ENCODE measurements at places on chromosomes 6 and 20.

GRCh38 chr6:168746643-168747042, 305.7 kb downstream of the SMOC2 start:
- DNase-seq = no peak

DNA sequence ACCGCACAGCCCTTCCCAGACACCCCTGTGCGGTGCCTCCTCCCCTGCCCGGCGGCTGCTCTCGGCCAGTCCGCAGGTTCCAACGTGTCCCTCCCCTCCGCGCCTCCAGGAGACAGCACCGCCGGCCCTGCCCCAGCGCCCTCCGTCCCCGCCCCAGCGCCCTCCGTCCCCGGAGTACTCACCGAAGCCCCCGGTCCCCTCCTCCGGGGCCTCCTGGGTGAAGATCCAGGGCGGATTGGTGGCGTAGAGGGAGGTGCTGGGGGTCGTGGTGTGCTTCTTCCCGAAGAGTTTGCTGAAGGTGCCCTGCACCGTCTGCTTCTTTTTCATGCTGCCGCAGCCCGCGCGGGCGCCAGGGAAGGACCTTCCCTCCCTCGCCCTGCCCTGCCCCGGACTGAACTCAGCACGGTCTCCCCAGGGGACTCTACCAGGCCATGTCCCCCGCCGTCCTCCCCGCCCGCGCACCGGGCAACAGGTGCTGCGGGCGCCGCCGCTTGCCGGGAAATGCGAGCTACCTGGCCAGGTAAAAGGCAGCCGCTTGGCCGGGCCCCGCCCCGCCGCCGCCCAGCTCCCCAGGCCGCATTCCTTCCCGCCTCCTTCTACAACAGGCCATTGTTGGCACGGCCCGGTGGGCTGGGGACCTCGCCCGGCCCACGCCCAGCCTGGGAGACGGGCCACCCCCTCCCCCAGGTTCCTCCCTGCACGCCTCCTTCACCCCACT, at the start of gene C6orf132:
C6orf132 (minus strand) TSS at position 503 of the 718 bp plus-strand sequence; CDS start at position 327, 176 bp downstream.
- no peak for DNase-seq

- no peak for DNase-seq
These were observed 269.8 kb downstream of the FARS2 start for GRCh38 chr6:5531161-5531560.

DNA sequence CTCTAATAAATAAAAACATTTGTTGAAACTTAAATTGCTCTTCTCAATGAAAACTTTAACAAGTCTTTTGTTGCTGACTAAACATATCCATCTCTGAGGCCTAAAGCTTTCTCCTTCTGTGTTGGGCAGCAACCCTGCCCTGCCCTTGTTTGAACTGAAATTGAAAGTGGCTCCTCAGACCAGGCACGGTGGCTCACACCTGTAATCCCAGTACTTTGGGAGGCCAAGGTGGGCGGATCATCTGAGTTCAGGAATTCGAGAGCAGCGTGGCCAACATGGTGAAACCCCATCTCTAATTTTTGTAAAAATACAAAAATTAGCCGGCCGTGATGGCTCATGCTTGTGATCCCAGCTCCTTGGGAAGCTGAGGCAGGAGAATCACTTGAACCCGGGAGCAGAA, 29.2 kb upstream of the GNRH2 start:
- DNase-seq = no peak

DNA sequence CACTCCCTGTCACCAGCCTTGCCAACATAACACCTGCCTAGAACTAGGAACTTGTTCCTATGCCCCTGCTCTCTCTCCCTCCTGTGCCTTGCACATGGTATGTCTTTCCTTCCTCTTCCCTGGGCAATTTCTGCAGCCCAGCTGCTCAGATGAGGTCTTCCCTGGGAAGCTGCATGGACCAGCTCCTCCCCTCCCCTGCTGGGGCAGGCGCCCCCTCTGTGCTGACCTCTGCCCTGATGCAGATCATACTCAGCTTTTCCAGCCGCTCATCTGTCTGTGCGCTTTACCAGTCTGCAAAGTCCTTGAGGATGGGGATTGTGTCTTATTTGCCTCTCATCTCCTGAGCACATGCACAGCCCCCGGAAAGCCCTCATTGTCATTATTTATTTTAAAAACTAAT, 161.8 kb downstream of the SCML4 start:
- no peak for DNase-seq

- no peak for DNase-seq
These were observed 207.6 kb upstream of the CDH4 start for GRCh38 chr20:61044499-61044898.

DNA sequence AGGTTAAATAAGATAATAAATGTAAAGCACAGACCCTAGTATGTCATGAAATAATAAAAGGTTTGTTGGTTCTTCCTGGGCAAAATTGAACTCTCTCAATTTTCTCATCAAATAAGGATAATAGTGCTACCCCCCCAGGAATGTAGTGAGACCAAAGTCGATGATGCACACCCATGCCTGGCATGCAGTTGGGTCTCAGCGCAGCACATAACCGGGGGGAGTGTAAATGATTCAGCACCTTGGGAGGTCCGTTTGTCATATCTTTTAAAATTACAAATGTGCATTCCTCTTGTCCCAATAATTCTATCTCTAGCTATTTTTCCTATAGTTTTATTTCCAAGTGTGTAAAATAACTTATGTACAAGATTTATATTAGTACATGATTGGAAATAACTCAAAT, 31.3 kb upstream of the CCDC167 start:
- DNase-seq = no peak

DNA sequence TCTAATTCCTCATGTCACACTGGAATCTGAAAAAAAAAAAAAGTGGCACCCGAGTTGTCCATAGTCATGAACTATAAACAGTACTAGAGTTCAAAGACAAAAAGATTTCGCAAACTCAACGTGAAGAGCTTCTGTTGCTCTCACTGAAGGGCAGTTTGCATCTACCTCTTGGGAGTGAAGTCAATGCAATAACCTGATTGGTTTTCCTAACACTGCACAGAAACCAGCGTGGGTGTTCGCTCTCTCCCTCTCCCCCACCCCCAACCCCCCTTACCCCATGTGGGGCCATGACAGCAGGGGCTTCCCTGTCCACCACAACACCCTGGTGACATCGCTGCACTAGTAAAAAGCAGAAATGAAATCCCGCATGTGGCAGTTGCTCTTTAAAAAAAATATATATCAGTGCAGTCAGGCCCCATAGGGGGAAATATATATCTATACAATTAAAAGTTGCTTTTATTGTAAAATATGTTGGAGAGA, 66.9 kb downstream of the GMPR start:
- no peak for DNase-seq

DNA sequence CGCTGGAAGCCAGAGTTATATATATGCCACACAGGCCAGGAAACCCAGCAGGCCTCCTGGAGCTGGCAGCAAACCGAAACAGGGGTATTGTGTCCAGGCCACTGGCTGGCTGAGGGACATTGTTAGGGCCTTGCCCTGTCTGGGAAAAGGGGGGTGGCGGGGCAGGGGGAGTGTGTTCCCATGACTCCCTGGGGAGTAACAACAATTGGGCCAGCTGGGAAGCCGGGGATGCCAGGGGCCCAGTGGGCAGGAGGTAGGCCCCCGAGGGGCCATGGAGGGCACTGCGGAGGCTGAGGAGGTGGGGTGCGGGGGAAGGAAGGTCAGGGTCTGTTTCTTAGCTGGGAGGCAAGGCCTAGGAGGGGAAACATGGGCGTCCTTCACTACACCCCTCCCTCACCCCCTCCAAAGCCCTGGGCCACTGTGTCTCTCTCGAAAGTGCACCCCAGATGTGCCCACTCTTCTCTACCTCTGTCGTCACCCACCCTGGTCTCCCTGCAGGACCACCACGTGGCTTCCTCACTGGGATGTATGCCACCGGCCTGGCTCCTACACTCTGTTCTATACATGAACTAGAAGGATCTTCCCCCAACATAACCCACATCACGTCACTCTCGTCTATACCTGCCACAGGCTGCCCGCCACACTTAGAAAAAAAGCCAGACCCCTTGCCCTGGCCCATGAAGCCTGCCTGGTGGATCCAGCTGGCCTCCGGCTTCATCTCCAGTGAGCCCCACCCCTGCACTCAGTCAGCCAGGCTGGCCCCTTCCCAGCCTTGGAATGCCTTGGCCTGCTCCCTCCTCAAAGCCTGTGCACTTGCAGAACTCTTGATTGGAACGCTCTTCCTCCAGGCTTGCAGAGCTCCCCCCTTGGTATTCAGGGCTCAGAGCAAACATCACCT, 7.8 kb upstream of the E2F1 start:
- DNase-seq = no peak

- no peak for DNase-seq
These were observed 124.9 kb downstream of the LAMA2 start for GRCh38 chr6:129007701-129008373.

- no peak for DNase-seq
These were observed 953.3 kb upstream of the SLC35B3 start for GRCh38 chr6:9388596-9388995.

GRCh38 chr6:122568797-122569221, 41.4 kb upstream of the PKIB start:
- DNase-seq = no peak

DNA sequence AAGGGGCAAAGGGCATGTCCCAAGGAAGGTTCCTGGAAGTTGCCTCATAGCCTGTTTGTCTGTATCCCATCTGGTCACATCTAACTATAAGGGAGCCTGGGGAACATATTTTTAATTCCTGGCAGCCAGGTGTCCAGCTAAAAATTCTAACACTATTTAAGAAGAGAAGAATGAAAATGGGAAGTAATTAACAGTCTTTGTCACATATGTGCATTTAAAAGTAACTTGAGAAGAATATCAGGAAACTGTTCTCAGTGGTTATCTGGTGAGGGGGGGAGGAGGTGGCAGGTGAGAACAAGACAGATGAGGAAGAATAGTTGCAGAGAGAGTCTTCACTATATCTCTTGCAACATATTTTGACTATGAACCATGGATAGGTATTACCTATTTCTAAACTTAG, 75.5 kb upstream of the ELOVL5 start:
- no peak for DNase-seq

DNA sequence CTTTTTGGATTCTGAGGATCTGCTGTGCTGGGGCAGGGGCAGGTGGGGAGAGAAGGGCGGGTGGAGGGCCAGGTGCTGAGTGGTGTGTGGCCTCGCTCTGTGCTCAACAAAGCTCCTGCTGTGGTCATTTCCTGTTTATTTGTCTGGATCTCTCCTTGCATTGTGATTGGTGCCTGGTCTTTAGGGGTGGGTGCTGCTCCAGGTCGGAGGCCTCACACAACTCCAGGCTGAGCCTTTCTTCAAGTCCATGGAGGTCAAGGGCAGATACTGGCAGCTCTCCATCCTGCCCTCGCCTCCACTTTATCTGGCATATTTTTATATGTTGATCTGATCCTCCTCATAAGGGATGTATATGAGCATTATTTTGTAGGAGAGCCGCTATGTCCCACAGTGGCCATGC, 36.2 kb downstream of the HLA-F start:
- no peak for DNase-seq

DNA sequence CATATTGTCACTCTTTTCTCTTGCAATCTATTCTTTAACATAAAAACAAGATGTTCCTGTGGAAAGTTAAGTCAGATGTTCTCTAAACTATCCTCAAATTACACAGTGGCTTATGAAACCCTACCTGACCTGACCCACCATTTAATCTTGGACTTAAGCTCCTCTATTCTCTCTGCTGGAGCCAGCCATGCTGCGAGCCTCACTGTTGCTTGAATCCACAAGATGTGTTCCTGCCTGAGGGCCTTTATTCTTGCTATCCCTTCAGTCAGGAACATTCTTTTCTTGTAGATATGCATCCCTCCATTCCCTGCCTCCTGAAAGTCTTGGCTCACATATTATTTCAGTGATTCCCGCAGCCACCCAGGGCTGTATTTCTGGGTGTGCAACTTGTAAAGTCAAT, 283.2 kb downstream of the EPHA7 start:
- DNase-seq = no peak

DNA sequence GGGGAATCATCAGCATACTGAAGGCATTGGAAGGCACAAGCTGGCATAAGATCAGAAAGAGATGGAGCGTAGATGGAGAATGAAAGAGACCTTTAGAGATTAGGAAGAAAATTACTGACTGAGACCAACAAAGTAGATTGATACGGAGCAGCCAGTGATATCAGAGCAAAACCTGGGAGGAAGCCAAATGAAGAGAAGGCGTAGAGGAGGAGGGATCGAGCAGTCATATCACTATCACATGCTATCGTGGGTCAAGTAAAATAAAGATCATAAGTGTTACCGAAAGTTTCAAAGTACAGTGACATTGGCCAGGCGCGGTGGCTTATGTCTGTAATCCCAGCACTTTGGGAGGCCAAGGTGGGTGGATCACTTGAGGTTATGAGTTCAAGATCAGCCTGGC, 53.6 kb upstream of the FANCE start:
- DNase-seq = no peak

DNA sequence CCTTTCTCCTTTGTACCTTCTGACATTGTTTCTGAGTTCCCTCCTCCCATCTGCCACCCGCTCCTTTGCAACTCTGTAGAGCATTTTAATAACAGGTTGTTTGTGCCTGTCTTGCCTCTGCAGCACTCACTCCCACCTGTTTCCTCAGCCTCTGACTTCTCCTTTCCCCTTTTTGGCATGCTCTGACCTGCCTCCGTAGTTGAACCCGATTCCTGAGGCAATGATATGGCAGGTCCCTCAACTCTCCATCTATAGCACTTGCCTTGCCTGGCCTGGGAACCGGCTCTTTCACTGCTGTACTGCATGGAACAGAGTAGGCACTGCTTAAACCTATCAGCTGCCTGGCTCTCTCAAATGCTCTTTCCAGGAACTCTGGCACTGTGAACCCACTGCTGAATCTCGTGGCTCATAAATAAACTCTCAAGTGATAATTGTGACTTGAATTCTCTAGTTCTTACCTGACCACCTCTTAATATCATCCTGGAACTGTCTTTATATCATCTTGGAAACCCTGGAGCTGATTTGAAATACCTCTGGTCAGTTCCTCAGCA, 50.3 kb downstream of the UTRN start:
- DNase-seq = no peak

GRCh38 chr6:94238868-94239267, 819.5 kb upstream of the EPHA7 start:
- no peak for DNase-seq

GRCh38 chr20:58103961-58104360, 124.5 kb downstream of the ANKRD60 start:
- DNase-seq = no peak

DNA sequence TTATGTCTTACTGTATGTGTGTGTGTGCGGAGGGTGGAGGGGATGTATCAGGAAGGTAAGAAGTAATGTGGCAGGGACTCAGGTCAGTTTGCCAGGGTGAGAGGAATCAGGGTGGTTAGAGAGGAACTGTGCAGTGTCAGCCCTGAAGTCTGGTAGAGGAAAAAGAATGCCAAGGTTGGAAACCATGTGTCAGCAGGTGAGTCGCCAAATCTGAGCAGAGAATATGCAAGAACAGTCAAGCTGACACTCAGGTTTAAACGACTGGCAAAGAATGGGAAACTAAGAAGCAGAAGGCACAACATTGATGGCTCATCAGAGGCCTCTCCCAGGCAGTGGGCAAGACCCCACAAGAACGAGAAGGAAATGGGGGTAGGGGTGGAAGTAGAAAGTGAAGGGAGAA, 107.5 kb upstream of the TBX18 start:
- no peak for DNase-seq

- no peak for DNase-seq
These were observed 97.5 kb downstream of the PTPRK start for GRCh38 chr6:128422871-128423270.

GRCh38 chr20:41380551-41381193, 14.1 kb upstream of the EMILIN3 start:
- no peak for DNase-seq

- DNase-seq = no peak
These were observed 169.4 kb downstream of the ZDHHC14 start for GRCh38 chr6:157550114-157550989.
